ENCODE measurements at places on chromosomes 5 and 9. TPM values are rescaled to one million over a fixed set of nuclear protein-coding genes. Genes with fewer than 3 reads are reported as not detected.
A peak's percentile ranks its signal among the peaks of the same experiment; 100 is the strongest.

- no peak for DNase-seq
Measured at GRCh38 chr5:109713453-109713852, 23.7 kb downstream of the MAN2A1 start.

DNA sequence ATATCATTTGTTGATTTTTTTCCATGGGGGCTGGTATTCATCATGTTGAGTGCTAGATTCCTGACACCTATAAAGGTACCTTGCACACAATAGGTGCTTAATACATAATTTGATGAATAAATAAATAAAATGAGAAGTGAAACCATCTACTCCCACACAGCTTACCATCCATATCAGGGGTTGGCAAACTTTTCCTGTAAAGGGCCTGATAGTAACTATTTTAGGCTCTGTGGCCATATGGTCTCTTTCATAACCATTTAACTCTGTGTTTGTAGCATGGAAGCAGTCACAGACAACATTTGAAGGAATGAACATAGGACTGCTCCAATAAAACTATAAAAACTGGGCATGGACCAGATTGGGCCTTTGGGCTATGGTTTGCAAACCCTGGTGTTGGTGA lies 100.3 kb downstream of the GCNT1 start:
- DNase-seq, result no peak

Gene ACOT12
- total RNA-seq, result not detected

DNA sequence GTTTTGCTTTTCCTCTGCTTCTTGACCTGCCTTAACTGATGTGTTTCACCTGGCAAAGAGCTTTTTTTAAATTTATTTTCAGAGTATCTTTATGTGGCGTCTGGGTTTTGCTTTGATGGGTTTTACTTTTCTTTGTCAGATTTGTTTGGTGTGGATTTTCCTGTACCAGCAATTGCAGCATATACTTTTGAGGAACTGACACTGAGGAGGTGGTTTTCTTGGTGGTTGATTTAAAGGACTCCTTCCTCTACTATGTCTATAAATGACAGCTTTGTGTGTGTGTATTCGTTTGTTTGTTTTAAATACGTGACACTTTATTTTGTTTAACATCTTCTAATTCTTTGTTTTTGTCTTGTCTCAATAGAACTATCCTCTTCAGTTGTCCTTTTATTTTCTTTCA lies 1071.9 kb upstream of the ARRDC3 start:
- DNase-seq, result no peak

- peak; percentile 80 for DNase-seq
Measured at GRCh38 chr9:36149197-36149596, 12.7 kb downstream of the GLIPR2 start.
